ENCODE measurements at places on chromosomes 3 and 15. TPM values are rescaled to one million over a fixed set of nuclear protein-coding genes. Genes with fewer than 3 reads are reported as not detected.

The PARP14 gene
- 18.8 TPM for total RNA-seq

The ASB14 gene
- total RNA-seq: not detected

The GOLGA6L7 gene
- not detected for total RNA-seq

The KCTD6 gene
- total RNA-seq: 6.1 TPM

The LYZL4 gene
- not detected for total RNA-seq

The TMEM207 gene
- total RNA-seq: not detected

The GOLGA8S gene
- not detected for total RNA-seq

The GPD1L gene
- 5.7 TPM for total RNA-seq

The TIGIT gene
- total RNA-seq: not detected

The DUT gene
- 46.2 TPM for total RNA-seq

GRCh38 chr3:11998092-11998491, 6.1 kb upstream of the SYN2 start:
- no peak for DNase-seq

- no peak for DNase-seq
These were observed 5.9 kb downstream of the PDCD10 start for GRCh38 chr3:167728632-167729323.

DNA sequence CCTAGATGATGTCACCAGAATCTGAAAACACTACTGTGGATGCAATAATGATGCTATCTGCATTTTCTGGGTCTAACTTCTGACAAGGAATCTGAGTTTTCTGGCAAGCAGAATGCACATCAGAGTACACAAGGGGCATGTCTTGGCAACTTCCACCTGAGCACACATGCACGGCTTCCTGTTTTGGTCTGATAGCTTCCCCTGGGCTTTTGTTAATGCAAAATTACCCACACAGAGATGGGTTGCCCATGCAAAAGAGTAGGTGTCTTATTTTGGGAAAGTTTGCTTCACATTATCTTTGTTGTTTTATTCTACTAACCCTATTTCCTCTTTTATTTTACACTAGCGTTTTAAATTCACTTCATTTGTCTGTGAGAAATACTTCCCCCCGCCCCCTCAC, 74.2 kb upstream of the SATB1 start:
- peak; percentile 37 for DNase-seq

DNA sequence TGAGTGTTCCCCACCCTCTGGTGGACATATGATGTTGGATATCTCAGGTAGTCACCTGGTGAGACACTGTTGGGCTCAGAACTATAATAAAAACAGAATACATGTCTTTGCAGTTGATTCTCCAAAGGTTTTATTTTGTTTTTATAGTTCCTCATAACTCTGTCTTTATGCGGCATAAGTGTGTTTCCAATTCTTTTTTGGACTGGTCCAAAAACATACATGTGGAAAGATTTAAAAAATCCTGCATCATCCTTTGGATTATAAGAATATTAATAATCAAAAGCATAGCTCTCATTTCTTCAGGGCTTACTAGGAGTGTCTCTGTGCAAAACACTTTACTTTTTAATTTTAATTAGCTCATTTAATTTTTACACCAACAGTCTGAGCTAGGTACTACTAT, 71.0 kb upstream of the ANKRD34C start:
- DNase-seq: no peak

DNA sequence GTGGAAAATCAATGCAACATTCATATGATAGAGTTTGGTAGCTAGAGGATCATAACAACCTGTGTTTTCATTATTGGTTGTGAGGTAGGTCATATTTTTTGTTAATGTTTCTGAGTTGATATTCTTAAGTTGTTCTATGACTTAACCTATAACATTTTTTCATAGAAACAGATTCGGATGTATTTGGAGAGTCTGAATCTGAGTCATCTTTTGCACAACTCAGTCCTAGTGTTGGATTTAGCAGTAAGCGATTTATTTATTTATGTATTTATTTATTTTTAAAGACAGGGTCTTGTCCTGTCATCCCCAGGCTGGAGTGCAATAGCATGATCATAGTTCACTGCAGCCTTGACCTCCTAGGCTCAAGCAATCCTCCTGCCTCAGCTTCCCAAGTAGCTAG, 292.8 kb upstream of the ZNF717 start:
- no peak for DNase-seq

- DNase-seq: no peak
These were observed 216.4 kb downstream of the DPH6 start for GRCh38 chr15:35329521-35329961.

- peak; percentile 69 for DNase-seq
These were observed 30.7 kb downstream of the CHD2 start for GRCh38 chr15:92930776-92931175.

- DNase-seq: peak; percentile 16
These were observed 105.7 kb downstream of the TPRA1 start for GRCh38 chr3:127484601-127485388.

GRCh38 chr15:86871964-86872363, 792.3 kb downstream of the AGBL1 start:
- no peak for DNase-seq

DNA sequence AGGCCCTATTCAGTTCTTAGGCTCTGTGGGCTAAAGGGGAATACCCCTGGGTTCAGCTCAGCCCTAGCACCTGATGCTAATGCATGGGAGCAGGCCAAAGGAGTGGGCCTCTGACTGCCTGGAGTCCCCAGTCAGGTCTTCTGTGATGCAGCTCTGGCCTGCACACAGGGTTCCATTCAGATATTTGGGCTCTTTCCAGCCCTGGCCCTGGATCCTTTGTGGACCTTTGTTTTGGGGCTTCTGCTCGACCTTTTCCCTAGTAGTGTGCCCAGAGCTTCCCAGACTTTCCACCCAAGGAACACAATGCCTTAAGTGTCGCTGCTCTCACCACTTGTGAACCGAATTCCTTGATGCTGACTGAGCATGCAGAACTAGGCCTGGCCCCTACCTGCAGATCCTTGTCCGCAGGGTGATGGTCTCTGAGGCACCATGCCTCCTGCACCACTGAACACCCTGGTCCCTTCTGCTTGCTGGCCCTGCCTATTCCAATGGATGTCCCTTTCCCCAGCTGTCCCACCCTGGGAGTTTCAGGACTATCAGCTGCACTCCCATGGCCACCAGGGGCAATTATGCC, 5.1 kb downstream of the SEC13 start:
- DNase-seq: no peak

GRCh38 chr15:48076454-48076853, 44.3 kb upstream of the SLC24A5 start:
- DNase-seq: no peak

DNA sequence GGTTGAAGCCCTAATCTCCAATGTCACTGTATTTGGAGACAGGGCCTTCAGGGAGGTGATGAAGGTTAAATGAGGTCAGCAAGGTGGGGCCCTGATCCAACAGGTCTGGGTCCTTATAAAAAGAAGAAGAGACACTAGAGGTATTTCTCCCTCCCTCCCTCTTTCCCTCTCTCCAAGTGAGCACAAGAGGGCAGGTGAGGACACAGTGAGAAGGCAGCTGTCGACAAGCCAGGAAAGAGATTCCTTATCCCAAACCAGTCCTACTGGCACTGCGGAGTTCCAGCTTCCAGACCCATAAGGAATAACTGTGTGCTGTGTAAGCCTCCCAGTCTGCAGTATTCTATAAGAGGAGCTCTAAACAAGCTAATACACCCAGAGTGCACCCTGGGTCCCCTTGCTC, 134.7 kb downstream of the ADAMTS17 start:
- no peak for DNase-seq

GRCh38 chr15:43932907-43933306, 106.1 kb downstream of the WDR76 start:
- no peak for DNase-seq

- DNase-seq: no peak
These were observed 197.5 kb upstream of the NR2E3 start for GRCh38 chr15:71612869-71613268.

GRCh38 chr15:74041311-74041756, 41.0 kb downstream of the GOLGA6A start:
- no peak for DNase-seq

DNA sequence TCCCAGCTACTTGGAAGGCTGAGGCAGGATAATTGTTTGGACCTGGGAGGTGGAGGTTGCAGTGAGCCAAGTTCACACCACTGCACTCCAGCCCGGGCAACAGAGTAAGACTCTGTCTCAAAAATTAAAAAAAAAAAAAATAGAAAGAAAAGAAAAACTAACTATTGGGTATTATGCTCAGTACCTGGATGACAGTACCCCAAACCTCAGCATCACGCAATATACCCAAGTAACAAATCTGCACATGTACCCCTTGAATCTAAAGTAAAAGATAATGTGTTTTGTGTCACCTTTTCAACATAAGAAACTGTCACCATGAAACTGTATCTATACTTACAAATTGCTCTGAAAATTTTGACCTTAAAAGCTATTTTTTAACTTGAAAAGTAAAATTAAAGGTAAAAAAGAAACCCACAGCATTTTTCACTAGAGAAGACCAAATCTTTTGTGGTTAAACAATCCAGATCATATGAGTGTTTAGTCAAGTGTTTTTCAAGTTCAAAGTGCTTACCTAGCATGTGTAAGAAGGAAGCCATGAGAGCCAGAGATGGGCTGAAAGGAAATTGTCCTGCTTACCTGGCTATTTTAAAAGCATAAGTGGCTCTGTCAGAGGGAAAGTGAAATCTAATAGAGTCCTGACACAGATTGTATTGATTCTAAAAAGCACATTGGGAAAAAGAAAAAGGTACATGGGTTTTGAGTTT, 50.5 kb downstream of the MYO1E start:
- no peak for DNase-seq

DNA sequence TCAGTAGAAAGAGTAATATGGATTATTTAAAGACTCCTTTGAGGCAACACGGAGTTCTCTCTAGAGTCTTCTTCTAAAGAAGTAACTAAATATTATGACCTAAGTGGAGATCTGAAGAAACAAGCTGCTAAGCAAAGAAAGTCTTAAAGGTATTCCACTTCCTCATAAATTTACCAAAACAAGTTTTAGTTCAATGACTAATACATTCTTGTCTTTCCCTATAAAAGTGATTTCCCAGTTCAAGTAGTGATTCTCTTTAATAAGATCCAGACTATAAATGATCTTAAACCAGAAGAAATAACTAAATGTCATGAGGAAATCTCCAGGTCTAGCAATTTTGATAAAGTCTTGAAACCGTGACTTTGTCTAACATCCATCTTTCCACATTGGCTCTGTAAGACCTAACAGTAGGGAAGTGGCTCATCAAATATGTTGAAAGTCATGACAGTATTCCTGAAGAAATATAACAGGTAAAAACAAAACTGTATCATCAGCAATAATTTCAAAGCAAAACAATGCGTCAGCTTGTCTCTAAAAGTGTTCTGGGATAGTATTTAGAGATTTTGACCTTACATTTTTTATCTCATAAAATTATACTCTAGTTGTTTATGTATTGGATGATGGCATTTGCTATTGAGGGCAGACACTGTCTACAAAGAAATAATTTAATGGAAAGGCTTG, 51.8 kb upstream of the NEDD4 start:
- peak; percentile 49 for DNase-seq

DNA sequence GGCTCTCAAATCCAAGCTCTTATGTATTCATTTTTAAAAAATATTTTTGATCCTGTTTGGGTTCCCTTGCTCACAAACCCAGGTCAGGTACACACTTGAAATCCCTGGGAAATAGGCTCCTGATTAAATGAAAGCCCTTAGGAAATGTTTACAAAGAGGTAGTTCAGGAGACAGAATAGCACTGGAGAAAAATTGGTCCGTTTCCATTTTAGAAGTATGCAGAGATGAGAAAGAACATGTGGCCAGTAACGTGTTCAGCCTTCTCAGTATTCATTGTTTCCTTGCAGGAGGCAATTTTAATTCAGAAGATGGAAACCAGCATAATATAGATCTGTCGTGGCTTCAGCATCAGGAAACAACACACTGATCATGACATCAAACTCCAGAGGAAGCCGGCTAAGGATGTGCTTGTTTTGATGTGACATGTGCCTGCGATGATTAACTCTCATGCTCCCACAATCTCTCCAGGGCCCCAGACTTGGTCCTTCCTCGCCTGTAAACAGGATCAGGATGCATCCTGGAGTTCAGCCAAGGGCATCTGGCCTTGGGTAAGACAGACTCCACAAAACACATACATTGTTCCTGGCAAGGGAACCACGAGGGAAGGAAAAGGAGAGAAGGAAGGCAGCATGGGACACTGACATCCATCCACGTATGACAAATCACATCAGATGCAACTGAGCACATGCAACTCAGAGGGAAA, 350.5 kb upstream of the THBS1 start:
- DNase-seq: no peak

- no peak for DNase-seq
These were observed 122.3 kb downstream of the NR2E3 start for GRCh38 chr15:71932689-71933088.

DNA sequence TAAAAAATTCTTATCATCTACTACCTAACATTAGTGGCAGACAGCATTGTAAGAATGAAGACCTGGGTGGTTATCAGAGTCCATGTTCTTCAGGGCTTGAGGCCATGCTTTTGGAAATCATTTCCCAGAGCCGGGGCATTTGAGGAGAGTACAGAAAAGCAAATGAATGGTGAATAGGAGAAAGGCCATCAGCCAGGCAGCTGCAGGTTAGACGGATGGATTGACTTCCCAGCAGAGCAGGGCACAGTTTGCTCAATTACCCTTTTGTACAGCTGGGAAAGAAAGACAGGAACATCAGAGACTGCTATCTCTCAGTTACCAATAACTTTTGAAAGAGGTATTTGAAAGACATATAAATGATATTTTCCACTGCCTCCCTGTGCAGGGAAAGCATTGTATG, 135.6 kb downstream of the ALCAM start:
- DNase-seq: no peak

DNA sequence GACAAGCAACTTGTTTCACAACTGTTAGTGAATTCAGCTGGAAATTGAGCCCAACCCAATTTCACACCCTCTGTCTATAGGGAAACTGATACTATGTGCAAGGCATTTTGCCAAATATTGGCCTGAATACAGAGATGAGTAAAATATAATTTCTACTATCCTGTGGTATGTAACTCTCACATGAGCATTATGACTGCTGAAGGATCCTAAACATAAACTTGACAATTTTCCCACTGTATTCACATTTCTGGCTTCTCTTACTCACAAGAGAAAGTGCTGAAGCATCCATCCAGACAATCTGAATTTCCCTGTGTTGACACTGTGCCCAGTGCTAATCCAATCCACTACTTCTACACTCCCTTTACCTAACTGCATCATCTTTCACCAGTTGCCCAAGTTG, 28.4 kb downstream of the SERPINI2 start:
- no peak for DNase-seq

DNA sequence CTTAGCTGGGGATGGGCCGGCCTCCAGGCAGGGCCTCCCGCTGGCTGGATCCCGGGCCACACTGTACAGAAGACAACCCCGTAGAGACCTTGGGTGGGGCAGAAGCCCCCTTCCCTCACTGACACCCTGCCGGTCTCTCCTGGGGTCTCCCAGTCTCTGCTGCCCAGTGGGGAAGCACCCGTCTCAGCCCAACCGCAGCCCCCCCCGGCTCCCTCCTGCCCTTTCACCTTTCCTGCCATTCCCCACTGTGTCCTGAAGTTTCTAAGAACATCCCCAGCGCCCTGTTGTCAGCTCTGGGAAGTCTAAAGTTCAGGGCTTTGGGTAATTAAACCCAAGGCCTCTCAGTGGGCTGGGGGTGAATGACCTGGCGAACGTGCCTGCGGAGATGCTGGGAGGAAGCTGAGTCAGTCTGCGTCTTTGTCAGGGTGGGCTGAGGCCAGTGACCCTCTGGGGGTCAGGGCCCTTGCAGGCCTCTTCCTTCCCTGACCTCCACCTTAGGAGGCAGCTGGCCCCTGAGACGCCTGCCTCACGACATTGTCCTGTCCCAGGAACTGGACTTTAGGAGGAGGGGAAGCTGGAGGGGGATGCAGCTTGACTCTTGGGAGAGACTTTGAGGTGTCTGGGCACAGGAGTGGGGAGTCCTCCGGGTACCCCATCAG, 1.4 kb upstream of the SLC51A start:
- no peak for DNase-seq

- peak; percentile 87 for DNase-seq
These were observed 45.5 kb downstream of the CBLB start for GRCh38 chr3:105823149-105823867.
